Brain (organoid and tissue), 16 donors: ENCODE measurements at places on chromosomes 12 and 14.

DNA sequence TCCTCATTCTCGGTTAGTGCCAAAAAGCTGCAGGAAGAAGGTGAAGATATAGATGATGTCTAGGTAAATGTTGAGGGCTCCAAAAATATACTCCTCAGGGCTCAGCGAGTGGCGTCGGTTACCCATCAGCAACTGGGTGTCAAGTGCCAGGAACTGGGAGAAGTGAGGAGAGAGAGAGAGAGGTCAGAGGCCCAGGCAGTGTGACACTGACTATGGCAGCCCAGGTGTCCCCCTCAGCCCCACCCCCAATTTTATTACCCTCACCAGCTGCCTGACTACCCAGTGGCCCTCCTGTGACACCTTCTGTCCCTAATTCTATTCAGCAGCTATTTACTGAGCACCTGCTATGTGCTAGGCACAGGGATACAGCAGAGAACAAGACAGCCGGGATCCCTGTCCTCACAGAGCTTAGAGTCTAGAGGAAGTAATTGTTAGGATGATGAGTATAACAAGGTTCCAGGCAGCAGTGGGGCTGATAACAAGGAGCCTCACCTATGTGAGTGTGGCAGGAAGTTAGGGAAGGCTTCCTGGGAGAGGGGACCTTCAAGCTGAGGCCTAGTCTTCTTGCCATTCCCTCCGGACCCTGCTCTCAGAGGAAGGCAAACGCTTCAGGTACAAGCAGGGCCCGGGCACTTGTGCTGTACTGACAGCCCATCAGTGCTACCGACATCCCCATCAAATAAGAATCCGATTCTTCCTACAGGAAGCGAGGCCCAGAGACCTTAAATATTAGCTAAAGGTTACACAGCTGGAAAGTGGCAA, 27.8 kb upstream of the BCDIN3D start:
- DNase-seq: no peak

DNA sequence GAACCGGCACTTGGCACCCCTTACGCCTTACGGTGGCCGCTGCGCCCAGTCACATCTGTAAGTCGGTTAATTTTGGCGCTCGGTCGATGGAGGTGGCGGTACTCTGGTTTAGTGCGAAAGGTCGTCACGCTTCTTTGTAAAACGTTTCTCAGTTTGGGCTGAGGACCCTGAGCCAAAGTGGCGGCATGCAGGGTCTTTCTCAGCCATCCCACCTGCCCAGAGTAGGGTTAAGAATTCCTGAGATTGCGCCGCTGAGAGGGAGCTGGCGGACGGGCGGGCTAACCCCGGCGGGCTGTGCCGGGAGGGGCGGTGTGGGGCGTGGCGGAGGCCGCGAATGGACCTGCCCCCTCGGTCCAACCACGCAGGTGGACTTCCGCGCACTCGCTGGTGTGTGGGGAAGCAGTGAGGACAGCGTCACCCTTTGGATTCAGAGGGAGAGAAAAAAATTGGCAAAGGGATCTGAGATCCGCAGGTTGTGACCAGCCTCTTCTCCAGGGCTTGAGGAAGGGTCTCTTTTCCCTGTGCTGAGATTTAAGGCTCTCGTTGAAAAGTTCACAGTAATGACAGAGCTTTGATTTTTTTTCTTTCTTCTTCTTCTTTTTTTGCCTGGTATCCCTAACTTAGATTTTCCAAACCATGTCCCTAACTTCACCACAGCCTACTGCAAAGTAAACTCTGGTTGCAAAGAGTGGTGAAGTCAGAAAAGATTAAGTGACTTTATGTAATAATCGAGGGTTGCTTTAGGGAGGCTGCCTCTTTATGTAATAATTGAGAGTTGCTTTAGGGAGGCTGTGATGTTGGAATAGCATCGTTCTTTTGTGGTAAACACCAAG, 602 bp upstream of the FBXO33 start:
- peak; percentile 69 for DNase-seq

GRCh38 chr14:104877806-104878550, 12.9 kb downstream of the CEP170B start:
- no peak for DNase-seq

- DNase-seq: no peak
These were observed 318.4 kb downstream of the SLC6A15 start for GRCh38 chr12:84594157-84594556.
